ENCODE measurements at places on chromosomes 4 and X.

DNA sequence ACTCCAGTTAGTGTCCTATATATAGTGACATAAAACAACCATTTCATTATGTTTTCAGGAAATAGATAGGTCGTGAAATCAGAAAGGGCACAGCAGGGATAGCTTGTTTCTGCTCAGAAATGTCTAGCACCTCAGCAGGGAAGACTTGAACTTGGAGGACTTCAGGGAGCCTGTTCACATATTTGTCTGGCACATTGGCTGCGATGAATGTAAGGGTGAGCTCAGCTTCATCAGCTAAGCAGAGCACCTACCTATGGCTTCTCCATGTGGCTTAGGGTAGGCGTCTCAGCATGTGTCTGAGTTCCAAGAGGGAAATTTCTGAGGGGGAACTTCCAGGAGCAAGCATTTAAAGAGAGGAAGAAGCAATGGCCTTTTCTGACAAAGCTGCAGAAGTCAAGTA, 126.2 kb downstream of the PCDH10 start:
- DNase-seq = no peak

DNA sequence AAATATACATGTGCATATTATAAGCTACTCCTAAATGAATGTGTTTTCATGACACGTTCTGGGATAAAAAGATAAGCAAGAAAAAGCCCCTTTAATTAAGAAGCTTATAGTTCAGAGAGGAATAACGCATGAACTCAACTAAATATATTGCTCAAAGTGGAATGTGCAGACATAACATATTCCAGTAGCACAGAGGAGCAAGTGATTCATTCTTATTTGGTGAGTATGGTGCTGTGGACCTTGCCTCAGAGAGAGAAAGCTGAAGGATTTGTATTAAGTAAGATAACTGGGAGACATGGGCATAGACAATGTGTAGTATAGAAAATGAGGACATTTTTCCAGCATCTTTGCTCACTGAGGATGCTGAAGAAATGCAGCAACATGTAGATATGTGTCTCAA, 76.8 kb downstream of the CFAP299 start:
- DNase-seq = no peak

DNA sequence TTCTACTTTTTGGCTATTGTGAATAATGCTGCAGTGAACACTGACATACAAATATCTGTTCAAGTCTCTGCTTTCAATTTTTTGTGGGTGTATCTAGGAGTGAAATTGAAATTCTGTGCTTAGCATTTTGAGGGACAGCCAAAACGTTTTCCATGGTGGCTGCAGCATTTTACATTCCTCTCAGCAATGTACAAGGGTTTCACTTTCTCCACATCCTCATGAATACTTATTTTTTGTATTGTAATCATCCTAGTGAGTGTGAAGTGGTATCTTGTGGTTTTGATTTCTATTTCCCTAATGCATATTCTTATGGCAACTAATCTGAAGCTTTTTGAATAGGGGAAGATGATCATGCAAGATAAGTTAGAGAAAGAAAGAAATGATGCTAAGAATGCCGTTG, 40.3 kb downstream of the HSPA4L start:
- DNase-seq = no peak

GRCh38 chr4:146342600-146343192, 128.4 kb downstream of the REELD1 start:
- no peak for DNase-seq

- no peak for DNase-seq
Measured at GRCh38 chr4:38529189-38530115, 134.5 kb upstream of the KLF3 start.

DNA sequence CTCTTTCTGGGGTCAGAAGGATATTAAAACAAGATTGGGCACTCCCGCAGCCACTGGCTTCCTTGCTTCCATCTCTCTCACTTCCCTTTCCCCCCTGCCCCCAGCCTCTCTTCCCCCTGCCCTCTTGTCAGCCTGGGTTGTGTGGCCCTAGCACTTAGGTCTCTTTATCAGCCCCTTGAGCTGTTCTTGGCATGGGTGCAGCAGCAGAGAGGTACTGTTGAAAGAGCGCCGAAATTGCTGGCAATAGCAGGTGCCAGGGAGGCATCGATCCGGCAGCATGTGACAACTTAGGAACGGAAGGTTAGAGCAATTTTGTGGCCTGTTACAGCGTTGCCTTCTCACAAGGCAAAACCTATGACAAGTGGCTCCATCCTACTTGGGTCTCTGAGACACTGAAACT, 333.1 kb upstream of the IGFBP7 start:
- DNase-seq = no peak

GRCh38 chr4:10593130-10593529, 91.4 kb downstream of the CLNK start:
- DNase-seq = no peak

GRCh38 chrX:130049821-130050220, 60.5 kb downstream of the ELF4 start:
- no peak for DNase-seq

- no peak for DNase-seq
Measured at GRCh38 chrX:137033774-137034507, at the start of gene GPR101. GPR101 (minus strand) TSS chrX:137033995; CDS start chrX:137031674, 2,321 bp downstream.

- no peak for DNase-seq
Measured at GRCh38 chrX:39653691-39654090, 444.1 kb downstream of the BCOR start.

- DNase-seq = no peak
Measured at GRCh38 chr4:127975121-127975770, 10.0 kb downstream of the ABHD18 start.

DNA sequence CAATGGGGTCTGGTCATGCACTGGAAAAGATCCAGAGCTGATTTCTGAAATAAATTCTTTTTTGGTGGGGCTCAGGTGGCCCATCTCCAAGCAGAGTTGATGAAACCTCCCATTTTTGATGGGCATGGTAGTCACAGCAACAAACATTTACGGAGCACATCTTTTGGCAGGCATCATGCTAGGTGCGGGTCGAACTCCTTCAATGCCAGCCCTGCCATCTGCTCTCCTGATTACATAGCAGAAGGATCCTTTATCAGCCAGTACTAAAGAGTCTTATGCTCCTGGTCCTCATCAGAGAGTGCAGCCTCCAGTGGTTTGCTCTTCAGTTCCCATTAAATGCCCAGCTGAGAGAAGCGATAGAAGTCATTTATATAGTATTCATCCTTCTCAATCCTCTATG, 121.7 kb downstream of the GRXCR1 start:
- DNase-seq = no peak

DNA sequence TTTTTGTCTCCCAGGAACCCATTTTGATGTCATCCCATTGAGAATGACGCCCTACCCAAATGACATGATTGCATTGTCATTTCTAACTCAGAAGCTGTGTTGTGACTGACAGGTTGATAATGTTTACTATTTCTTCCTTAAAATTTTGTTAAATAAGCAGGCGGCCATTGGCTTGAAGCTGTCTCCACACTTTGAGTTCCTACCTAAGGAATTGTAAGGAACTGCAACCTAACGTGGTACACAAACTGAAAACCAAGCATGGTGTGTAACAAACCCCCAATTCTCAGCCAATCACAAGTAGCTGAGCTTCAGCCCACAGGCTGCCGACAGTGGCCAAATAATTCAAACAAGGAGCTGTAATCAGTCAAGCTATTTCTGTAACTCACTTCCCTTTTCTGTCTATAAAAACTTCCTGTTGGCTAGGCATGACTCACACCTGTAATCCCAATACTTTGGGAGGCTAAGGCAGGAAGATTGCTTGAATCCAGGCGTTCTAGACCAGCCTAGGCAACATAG, 2.9 kb upstream of the MND1 start:
- no peak for DNase-seq

DNA sequence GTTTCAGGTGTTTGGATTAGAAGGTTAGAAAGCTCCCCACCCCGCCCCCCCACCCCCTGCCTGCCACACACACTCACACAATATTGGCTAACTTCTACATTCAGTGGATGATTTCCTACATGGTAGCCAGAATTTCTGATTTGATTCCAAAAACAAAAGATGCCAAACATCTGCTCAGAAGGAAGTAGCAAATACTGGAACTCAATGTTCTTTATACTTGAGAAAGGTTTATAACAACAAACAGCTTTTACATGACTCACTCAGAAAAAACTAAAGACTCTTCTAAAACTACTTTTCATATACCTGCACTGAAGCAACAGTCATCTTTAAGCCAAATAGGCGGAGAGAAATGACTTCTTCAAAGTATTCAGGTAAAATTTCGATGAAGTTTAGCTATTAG, 750.5 kb upstream of the POU3F4 start:
- no peak for DNase-seq

GRCh38 chrX:33142331-33142730, 69.0 kb downstream of the DMD start:
- DNase-seq = no peak

DNA sequence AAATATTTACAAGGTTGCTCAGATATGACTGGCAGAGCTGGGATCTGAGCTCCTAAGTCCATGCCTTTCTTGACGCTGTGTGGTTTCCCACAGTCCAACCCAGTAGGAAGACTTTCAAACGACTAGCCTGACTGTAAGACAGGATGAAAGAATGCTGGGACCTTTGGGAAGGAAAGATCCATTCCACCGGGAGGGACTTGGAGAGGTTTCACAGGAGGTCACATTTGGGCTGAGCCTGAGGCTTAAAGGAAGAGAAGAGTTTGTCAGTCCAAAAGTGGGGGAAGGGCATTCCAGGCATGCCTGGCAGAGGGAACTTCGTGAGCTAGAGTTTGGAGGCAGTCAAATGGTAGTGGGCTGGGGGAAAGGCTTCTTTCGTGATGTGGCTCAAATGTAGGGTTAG, 1.5 kb downstream of the STARD8 start:
- DNase-seq = no peak

DNA sequence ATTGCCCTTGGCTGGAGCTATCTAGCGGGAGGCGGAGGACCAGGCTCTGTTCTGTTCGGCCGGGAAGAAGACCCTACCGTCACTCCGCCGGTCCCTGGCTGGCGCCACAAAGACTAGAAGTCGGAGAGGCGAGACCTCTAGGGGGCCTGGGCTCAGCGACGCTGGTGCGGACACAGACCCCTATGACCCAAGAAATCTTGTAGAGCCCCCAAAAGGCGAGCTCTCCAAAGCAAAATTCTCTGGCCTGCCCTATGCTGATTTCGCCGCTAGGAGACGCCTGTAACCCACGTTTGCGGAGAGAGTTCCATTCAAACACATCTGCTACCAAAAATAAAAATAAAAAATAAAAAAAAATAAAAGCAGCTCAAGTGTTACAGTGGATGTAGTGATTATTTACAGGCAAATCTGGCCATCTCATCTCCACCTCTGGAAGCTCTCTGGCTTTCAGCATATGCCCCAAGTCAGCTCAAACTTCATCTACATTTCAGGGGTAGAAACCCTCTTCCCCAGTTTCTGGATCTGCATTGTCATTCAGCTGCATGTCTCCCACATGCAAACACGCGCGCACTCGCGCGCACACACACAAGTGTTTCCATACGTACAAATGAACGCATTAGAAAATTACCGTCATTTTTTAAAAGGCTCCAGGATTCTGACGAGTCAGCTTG, 2.4 kb upstream of the PCDH10 start:
- DNase-seq = no peak

GRCh38 chrX:153875391-153876111, 10.4 kb downstream of the L1CAM start:
- DNase-seq = peak; percentile 63

- no peak for DNase-seq
Measured at GRCh38 chrX:108254636-108255035, 163.1 kb downstream of the ATG4A start.

- DNase-seq = no peak
Measured at GRCh38 chr4:126375462-126376054, 1060.8 kb downstream of the FAT4 start.

DNA sequence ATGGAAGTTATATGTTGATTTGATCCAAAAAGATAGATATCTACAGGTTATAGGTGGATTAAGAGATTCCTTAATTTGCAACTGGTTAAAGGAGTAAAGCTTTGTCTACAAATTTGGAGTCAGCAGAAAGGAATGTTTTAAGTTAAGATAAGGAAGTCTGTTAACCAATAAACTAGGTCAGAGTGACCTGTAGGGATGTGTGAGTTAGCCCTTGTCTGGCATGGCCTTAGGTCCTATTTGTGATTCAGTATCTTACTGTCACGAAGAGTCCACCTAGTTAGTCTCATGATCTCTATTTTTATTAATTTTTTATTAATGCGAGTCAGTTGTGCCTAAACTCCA, 230.8 kb downstream of the INPP4B start:
- DNase-seq = no peak

DNA sequence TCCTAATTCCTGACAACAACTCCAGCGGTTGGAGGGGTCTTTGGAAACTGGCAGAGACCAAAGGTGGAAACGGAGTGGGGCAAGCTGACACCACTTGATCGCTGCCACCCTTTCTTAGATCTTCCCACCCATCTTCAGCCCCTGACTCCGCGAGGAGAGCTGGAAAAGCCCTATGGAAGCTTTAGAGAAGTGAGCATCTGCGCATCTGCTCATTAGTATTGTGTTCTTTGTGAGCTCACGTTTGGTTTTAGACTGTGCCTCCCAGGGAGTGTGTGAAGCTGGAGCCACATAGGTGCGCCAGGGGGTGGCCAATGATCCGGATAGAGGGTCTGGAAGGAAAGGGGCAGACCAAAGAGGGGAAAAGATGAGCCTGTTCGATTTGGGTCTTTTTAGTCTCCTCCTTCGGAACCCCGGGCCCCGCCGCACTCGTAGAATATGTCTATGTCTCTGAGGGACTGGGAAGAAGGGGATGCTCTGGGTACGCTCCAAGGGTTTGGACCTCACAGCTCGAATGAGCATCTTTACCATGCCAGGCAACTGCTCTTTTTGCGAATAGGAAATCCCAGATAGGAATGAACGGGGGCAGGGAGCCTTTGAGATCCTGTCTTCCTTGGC, 578 bp upstream of the DKK2 start:
- DNase-seq = no peak

DNA sequence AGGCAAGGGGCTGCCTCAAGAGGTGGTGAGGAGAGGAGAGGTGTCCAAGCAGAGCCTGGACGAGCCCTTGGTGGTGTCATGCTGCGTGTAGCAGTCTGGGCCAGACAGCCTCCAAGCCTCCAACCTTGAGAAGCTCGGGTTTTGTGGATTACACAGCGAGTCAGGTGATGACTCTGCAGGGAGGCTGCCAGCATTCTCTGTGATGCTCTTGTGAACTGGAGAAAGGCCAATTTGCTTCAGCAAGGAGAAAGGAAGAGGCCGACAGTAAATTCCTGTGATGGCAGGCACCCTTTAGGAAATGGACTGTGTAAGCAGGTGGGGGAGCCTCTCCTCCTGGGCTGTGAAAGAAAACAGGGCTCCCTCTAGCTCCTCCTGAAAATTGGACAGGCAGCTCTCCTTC, 36.0 kb upstream of the CD99L2 start:
- DNase-seq = no peak

Data from activated naive CD4-positive, alpha-beta T cell (primary cell).